ENCODE measurements at places on chromosomes 3 and 15.

- no peak for DNase-seq
These were observed 79.3 kb upstream of the LMOD3 start for GRCh38 chr3:69201658-69202057.

- no peak for DNase-seq
These were observed 12.8 kb downstream of the GCSAM start for GRCh38 chr3:112119962-112120836.

GRCh38 chr3:131349454-131349853, 32.1 kb upstream of the NUDT16 start:
- no peak for DNase-seq

- DNase-seq: no peak
These were observed 352.9 kb upstream of the ROBO2 start for GRCh38 chr3:76687019-76687418.

GRCh38 chr15:58135511-58136174, 2.5 kb upstream of the AQP9 start:
- DNase-seq: no peak

DNA sequence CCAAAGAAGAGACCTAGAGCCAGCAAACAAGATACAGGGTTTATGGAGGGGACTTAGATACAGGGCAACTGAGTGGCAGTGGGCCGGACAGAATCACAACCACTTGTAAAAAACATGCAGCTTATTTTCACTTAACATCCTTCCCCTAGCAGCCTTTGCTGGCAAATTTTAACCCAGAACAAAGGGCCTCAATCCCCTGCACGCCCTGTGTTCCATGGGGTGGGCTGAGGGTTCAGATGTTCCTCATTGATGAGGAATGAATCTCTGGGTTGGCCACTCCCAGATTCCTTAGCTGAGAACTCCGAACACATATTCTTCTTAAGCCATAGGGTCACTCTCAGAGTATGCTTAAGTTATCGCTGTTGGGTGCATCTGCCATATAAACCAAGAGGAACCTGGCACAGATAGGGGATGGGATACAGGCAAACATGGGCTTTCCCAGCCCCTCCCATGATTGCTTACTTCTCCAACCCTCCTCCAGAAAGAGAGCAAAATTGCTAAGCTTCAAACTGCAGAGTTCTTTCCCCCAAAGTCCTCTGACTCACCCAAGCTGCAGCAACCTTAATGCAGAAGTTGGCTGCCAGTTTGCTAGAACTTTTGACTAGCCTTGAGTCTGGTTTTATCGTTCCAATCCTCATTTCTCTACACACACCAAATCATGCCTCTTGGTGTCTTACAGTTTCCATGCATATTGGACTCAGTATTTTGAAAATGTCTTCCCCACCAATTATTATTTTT, 146.9 kb downstream of the CD47 start:
- no peak for DNase-seq

DNA sequence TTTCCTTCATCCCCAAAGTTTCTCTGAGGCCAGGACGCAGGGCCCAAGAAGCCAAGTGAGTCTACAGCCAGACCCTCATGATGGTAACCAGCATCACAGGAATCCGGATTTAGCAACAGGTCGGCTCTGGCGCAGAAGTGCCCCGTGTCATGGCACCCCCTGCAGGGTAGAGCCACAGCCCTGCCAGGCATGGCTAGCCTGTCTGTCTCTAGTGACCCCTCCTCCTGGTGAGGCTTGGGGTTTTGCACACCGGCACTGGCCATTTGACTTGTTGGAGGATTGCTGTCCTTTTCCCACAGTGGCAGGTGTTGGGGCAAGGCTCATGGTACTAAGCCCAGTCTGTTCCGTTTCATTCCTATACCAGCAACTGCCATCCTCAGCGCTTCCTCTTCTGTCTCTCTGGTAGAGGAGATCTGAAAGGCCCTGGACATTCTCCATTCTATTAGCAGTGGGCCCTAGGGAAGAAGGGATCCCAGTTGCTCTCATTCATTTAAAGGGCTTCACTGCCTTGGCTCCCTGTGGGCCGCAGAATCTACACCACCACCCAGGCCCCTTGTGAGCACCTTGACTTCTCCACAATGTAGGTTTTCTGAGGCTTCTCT, 9.4 kb upstream of the CHAC1 start:
- no peak for DNase-seq
